ENCODE measurements at places on chromosomes 7 and 10. TPM values are rescaled to one million over a fixed set of nuclear protein-coding genes. Genes with fewer than 3 reads are reported as not detected.
A peak's percentile ranks its signal among the peaks of the same experiment; 100 is the strongest.

The MYL10 gene
- not detected for total RNA-seq

The NAT16 gene
- total RNA-seq, result 0.27 TPM

The SYCE1 gene
- total RNA-seq, result not detected

The UNC5B gene
- total RNA-seq, result 172 TPM

The UBE2D1 gene
- 12.6 TPM for total RNA-seq

The GFRA1 gene
- 5.1 TPM for total RNA-seq

The COL26A1 gene
- 14.8 TPM for total RNA-seq

The CPA2 gene
- total RNA-seq, result 1.9 TPM

GRCh38 chr7:142030294-142030693 is 34.6 kb downstream of the MGAM start:
- H3K4me1 ChIP-seq, result no peaks in the 10 kb centered on the region
- no peaks in the 10 kb centered on the region for H3K27me3 ChIP-seq
- H3K4me3 ChIP-seq, result no peak overlapping the region
- H3K36me3 ChIP-seq, result no peaks in the 10 kb centered on the region

DNA sequence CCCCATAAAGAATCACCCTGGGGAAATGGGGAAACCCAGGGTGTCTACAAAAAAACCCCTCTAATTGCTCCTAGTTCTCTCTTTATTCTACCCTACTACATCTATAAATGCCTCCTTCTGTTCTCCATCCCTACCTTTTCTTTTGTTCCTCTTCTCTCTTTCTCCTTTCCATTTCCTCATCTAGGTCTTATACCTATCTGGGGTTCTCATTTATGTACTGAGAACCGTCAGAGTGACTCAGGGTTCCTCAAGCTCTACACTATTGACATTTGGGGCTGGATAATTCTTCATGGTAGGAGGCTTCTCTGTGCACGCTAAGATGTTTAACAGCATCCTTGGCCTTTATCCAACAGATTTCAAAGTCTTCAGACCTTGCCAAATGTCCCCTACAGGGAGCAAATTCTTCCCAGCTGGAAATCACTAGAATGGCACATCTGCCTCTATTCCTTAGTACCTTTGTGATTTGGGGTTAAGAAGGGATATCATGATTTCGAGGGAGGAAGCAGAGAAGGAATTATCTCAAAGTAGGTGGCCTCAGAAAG is 137.4 kb upstream of the PTN start:
- H3K36me3 ChIP-seq, result no peaks in the 10 kb centered on the region
- no peak overlapping the region for H3K4me3 ChIP-seq
- H3K27me3 ChIP-seq, result no peaks in the 10 kb centered on the region
- H3K27ac ChIP-seq, result no peak overlapping the region
- DNase-seq, result no peak

GRCh38 chr7:98872328-98872924 is 2.6 kb upstream of the TMEM130 start:
- DNase-seq, result no peak
- H3K36me3 ChIP-seq, result no peaks in the 10 kb centered on the region
- no peak overlapping the region for H3K4me3 ChIP-seq
- no peaks in the 10 kb centered on the region for H3K4me1 ChIP-seq
- H3K27me3 ChIP-seq, result peaks cover 42% of the 10 kb centered on the region

GRCh38 chr10:99375426-99375825 is 46.3 kb downstream of the CNNM1 start:
- H3K27me3 ChIP-seq, result no peaks in the 10 kb centered on the region
- peaks cover 12% of the 10 kb centered on the region for H3K4me1 ChIP-seq
- no peak overlapping the region for H3K27ac ChIP-seq
- H3K4me3 ChIP-seq, result no peak overlapping the region
- DNase-seq, result no peak
- H3K36me3 ChIP-seq, result no peaks in the 10 kb centered on the region

DNA sequence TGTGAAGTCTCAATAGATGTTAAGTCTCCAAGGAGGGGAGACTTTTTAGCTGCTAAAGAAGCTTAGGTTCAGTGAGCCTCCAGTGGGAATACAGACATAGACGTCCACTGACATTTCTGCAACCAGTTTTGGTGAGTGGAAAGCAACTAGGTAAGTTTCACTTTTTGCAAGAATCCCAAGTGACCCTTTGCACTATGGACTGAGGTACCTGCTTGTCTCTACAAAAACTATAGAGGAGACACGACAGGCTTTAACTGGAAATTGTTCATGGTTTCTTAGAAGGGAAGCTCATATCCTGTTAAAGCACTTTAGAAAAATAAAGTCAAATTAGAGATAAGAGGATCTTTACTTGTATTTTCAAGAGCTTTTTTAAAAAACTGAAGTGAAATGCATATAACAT is 38.6 kb downstream of the GBF1 start:
- no peak for DNase-seq
- H3K4me3 ChIP-seq, result no peak overlapping the region
- H3K36me3 ChIP-seq, result no peaks in the 10 kb centered on the region
- H3K27ac ChIP-seq, result peak overlapping the region; percentile 61

DNA sequence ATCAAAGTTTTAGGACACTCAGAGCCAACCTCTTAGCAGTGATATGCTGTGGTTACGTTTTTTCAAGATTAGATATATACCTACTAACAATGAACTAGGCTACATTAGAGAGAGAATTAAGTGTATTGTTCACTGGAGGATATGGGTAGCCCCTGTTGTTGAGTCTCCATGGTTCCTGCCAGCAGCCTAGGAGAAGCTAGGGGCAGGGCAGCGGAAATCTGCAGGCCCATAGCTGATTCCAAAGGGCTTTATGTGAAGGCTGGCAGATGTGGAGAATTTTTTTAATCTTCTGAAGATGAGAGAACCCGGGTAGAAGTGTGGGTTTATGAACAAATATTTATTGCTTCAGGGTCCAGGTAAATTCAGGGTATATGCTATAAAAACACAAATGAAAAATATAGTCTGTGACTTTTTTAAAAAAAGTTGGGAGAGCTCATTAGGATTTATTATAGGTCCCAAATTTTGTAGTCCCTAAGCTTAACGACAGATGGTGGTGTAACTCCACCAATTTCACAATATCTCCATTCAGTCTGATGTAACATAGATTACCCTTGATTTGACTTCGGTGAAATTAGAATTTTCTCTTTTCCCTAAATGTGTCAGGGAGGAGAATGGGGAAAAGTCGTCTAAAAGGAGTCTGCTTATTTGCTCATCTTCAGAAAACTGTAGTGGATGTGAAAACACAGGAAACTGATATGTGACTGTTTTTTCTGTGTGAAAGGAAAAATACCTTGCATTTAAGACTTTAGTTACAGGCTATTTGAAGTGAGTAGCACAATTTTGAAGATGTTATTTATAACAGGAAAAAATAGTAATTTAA is 163.0 kb upstream of the PPP1R3A start:
- peak; percentile 33 for DNase-seq
- H3K4me1 ChIP-seq, result peaks cover 2% of the 10 kb centered on the region
- H3K27me3 ChIP-seq, result peaks cover 81% of the 10 kb centered on the region
- H3K4me3 ChIP-seq, result no peak overlapping the region

DNA sequence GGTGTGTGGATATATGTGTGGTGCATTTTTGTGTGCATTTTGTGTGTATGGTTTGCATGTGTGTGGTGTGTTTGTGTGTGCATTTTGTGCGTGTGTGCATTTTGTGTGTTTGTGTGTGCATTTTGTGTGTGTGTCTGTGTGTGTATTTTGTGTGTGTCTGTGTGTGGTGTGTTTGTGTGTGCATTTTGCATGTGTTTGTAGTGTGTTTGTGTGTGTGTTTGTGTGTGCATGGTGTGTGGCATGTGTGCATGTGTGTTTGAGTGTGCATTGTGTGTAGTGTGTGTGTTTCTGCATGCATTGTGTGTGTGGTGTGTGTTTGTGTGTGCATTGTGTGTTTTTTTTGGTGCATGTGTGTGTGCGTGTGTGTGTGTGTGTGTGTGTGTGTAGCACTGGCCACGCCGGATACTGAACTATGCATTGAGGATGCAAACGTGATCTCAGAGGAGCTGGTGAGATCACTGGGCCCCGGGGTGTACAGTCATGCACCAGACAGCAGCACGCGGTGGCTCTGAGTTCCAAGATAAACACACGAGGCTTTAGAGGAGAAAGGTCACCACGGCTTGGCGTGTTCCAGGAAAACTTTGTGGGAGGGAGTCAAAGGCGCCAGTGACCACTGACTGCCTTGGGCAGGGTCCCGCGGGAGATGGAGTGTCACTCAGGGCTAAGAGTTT is 106.6 kb upstream of the SHH start:
- DNase-seq, result peak; percentile 80
- no peaks in the 10 kb centered on the region for H3K27me3 ChIP-seq
- H3K27ac ChIP-seq, result no peak overlapping the region
- no peak overlapping the region for H3K4me3 ChIP-seq

- no peak overlapping the region for H3K27ac ChIP-seq
- no peaks in the 10 kb centered on the region for H3K36me3 ChIP-seq
- no peak for DNase-seq
- no peaks in the 10 kb centered on the region for H3K27me3 ChIP-seq
Observed at GRCh38 chr7:92546856-92547497, 18.4 kb downstream of the RBM48 start.

DNA sequence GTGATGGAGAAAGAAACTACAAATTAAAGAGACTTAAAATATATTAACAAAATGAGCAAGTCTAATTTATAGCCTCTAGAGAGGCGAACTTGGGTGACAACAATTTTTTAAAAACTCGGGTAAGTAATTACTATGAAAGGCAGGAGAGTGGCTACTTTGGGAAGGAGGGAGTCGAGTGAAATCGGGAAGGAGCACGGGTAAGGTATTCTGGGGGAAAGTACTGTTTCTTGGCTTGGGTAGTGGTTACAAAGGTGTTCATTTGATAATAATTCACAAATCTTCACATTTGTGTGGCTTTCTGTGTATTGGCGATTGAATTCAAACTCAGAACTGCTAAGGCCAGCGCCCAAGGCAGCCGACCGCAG is 32.9 kb upstream of the GRID1 start:
- no peaks in the 10 kb centered on the region for H3K4me1 ChIP-seq
- H3K4me3 ChIP-seq, result no peak overlapping the region
- peaks cover 49% of the 10 kb centered on the region for H3K27me3 ChIP-seq
- DNase-seq, result no peak
- H3K36me3 ChIP-seq, result no peaks in the 10 kb centered on the region

DNA sequence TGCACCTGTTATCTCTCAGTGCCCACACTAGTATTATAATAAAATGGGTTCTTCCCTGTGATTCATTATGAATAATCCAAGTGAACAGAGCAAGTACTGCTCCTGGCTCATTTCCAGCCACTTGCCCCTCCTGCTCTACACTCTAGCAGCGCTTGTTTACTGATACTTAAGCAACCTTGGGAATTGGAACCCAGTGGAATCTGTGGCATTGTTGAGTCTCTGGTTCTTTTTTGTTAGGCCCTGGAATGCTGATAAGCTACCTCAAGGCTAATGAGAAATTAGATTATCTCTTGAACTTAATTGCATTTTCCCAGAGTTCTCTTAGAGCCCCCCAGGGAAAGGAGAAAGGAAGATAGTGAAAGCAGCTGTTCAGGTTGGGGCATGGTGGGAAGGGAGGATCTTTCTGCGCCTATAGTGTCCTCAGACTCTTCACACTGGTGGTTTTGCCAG is 34.0 kb downstream of the PRKAR2B start:
- no peaks in the 10 kb centered on the region for H3K27me3 ChIP-seq
- no peaks in the 10 kb centered on the region for H3K36me3 ChIP-seq
- H3K4me1 ChIP-seq, result peaks cover 15% of the 10 kb centered on the region
- H3K27ac ChIP-seq, result no peak overlapping the region
- peak; percentile 52 for DNase-seq

- H3K27me3 ChIP-seq, result no peaks in the 10 kb centered on the region
- H3K4me3 ChIP-seq, result no peak overlapping the region
- DNase-seq, result peak; percentile 98
- no peaks in the 10 kb centered on the region for H3K36me3 ChIP-seq
Observed at GRCh38 chr10:78944723-78945312, 123.9 kb upstream of the ZMIZ1 start.

DNA sequence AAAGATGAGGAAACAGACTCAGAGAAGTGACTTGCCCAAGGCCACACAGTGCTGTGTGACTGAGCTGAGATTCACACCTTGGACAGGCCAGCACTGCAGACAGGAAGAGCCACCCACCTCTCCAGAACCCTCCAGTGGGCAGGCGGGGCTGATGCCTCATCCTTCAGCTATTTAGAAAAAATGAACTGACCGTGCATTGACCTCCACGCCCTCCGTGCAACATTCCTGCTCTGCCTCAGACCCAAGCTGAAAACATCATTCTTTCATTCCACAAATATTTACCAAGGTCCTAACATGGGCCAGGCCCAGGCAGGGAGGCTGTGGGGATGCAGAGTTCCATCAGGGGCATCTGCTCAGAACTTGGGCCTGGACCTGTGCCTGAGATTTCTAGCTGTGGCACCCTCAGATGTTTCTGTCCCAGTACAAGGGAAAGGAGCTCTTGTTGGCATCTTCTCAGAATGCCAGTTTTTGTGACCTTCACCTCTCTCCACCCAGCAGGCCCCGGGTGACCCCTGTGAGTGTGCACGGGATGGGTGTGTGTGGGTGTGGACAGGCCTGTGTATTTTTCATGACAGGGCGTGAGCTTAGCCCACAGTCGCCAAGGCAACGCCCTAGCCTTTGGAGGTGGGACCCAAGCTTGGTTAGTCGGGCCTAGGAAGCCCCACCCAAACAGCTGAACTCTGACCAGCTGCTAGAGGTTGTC is 6.5 kb downstream of the VSIR start:
- no peaks in the 10 kb centered on the region for H3K4me1 ChIP-seq
- H3K36me3 ChIP-seq, result no peaks in the 10 kb centered on the region
- H3K27me3 ChIP-seq, result peaks cover 6% of the 10 kb centered on the region
- H3K27ac ChIP-seq, result no peak overlapping the region

GRCh38 chr7:43612128-43612527 is 29.2 kb downstream of the STK17A start:
- H3K27me3 ChIP-seq, result no peaks in the 10 kb centered on the region
- H3K36me3 ChIP-seq, result peaks cover 11% of the 10 kb centered on the region
- no peaks in the 10 kb centered on the region for H3K4me1 ChIP-seq
- H3K4me3 ChIP-seq, result no peak overlapping the region
- DNase-seq, result no peak
- no peak overlapping the region for H3K27ac ChIP-seq

- no peaks in the 10 kb centered on the region for H3K27me3 ChIP-seq
- no peak for DNase-seq
- H3K36me3 ChIP-seq, result no peaks in the 10 kb centered on the region
- H3K4me1 ChIP-seq, result no peaks in the 10 kb centered on the region
Observed at GRCh38 chr7:10734595-10734994, 239.1 kb upstream of the PHF14 start.

GRCh38 chr7:40232242-40232893 is 97.6 kb downstream of the SUGCT start:
- no peak overlapping the region for H3K4me3 ChIP-seq
- DNase-seq, result peak; percentile 86
- H3K4me1 ChIP-seq, result peaks cover 29% of the 10 kb centered on the region
- H3K27ac ChIP-seq, result peak overlapping the region; percentile 95
- no peaks in the 10 kb centered on the region for H3K27me3 ChIP-seq

- no peak overlapping the region for H3K4me3 ChIP-seq
- no peak overlapping the region for H3K27ac ChIP-seq
- H3K36me3 ChIP-seq, result no peaks in the 10 kb centered on the region
- H3K27me3 ChIP-seq, result no peaks in the 10 kb centered on the region
Observed at GRCh38 chr10:117462424-117462792, 80.1 kb upstream of the EMX2 start.

Data from cardiac muscle cell (in vitro differentiated cells and primary cell).